ENCODE measurements at places on chromosomes 16 and 17.
A peak's percentile ranks its signal among the peaks of the same experiment; 100 is the strongest.

GRCh38 chr16:54341892-54342776 is 55.5 kb upstream of the IRX3 start:
- DNase-seq, result no peak

GRCh38 chr16:70523743-70524398 is at the start of gene SF3B3:
Gene SF3B3, plus strand, starts transcription at chr16:70523816. Its CDS starts 2,841 bp downstream, at chr16:70526657.
- peak; percentile 61 for DNase-seq

DNA sequence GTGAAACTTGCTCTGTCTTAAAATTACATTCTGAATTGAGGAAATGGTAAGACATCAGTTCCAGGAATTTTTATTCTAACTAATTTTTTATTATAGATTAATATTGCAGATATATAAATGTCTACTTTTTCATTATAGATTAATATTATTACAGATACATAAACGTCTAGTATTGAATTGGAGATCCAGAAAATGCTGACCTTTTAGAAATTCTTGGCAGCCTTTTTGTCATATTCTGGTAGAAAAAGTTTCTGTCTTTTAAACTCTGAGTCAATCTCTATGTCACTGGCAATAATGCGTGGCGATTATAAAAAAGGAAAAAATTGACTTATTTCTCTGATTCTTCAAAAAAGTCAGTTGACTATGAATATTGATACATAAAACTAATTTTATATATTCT is 8.7 kb downstream of the ERCC4 start:
- DNase-seq, result no peak

DNA sequence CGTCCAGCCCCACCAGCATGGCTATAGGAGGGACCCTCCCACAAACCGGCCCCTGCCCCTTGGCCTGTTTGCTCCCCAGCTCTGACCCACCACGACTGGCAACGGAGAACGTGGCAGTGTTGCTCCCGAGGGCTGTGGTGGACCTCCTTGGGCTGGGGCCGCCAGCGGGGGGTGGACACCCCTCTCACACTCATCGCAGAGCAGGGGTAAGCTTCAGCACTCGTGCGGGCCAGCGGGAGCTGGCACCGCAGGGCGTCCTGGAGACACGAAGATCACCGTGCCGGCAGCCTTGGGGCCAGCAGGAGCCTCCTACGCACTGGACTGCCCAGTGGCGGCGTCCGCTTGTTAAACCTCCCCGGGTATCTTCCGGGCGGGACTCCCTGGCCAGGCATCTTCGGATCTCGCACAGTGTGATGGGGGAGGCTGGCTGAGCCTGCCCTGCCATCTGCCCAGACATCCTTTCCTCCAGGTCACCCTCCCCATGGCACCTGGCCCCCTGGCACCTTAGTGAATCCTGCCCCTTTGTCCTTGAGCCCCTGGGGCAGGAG is 53.5 kb downstream of the ABR start:
- DNase-seq, result no peak

GRCh38 chr16:8571061-8571596 is 19.2 kb downstream of the TMEM114 start:
- no peak for DNase-seq

GRCh38 chr17:6509921-6510320 is 46.4 kb downstream of the PITPNM3 start:
- DNase-seq, result no peak

DNA sequence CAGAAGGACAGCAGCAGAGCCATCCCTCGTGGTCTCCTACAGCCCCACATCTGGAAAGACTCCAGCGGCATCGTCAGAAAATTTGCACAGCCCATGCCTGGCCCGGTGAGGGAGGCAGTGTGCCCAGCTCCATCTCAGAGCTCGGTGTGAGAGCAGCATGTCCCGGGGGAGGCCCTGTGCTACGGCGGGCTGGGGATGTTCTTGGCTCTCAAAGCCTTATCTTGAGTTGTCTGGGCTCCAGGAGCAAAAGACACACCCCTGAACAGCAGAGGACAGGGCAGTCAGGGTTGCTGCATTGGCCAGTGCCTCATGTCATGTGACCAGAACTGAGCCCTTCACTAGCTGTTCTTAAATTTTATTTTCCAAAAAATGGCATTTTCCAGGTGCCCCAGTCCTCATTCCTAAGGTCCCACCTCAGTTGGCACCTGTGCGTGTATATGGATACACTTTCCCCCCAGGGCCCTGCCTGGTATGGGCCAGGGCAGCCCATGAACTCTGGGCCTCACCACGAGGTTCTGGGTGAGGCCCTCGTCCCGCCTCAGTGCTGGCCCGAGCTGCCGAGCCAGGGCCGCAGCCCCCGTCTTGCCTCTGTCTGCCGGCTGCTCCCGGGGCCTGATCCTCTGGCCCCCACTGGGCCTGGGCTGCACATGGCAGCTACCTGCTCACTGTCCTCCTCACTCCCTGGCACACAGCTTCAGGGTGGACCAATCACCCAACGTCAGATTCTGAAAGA is 3.0 kb downstream of the NUDT16L1 start:
- DNase-seq, result no peak

DNA sequence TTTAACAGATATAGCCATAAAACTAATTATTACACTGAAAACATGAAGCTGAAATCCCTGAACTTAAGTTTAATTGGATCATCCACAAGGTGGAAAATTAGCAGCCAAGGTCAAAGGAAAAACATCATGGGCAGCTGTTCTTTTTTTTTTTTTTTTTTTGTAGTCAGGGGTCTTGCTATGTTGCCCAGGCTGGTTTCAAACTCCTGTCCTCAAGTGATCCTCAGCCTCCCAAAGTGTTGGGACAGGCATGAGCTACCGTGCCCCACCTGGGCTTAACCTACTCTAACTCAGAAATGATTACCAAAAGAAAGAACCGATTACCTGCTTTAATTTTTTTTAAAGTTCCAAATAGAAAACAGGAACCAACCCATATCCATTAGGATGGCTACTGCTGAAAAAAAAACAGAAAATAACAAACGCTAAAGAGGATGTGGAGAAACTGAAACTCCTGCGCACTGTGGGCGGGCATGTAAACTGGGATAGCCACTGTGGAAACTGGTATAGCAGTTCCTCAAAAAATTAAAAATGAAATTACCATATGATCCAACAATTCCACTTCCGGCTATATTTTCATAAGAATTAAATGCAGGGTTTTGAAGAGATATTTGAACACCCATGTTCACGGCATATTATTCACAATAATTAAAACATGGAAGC is 8.6 kb downstream of the CMC2 start:
- DNase-seq, result no peak

DNA sequence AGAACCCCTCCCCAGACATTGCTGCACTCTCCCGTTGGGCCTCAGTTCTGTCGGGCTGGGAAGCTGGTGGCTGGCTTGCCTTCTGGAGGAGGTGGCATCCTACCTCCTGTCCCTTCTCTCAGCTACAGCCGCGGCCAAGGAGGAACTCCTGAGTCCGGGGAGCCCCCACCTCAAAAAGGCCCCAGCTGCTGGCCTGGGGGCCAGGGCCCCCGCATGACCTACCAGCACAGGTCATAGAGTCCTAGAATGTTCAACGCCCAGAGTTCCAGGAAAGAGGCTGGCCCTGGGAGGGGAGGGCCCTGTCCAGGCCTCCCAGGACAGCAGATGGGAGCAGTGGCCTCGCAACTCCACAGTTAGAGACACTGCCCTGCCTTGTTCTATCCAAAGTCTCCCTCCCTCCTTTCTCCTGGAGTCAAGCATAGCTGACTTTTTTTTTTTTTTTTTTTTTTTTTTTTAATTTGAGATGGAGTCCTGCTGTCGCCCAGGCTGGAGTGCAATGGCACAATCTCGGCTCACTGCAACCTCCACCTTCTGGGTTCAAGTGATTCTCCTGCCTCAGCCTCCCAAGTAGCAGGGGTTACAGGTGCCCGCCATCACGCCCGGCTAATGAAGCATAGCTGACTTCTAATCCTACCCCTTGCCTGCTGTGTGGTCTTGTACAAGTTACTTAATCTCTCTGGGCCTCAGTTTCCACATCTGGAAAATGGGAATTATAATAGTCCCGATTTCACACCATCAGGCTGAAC is 7.1 kb downstream of the CARHSP1 start:
- no peak for DNase-seq

DNA sequence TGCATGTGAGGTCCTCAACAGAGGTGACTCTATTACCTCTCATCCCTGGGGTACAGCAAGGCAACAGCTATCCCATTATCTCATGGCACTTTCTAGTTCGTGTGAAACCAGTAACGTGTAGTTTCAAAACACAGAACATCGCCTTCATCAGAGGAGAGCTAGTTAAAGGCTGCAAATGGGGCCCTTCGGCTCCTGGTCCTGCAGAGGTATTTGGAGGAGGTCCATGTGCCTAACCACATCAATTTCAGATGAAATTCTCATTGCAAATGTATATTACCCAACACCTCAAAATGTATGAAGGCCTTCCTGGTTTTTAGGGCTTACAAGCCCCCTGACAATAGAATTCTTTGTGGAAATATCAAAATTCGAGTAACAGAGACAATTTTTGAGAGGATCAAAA is 95.7 kb upstream of the PSMD7 start:
- no peak for DNase-seq

- DNase-seq, result no peak
Measured at GRCh38 chr16:30874244-30874820, 19.5 kb downstream of the BCL7C start.

DNA sequence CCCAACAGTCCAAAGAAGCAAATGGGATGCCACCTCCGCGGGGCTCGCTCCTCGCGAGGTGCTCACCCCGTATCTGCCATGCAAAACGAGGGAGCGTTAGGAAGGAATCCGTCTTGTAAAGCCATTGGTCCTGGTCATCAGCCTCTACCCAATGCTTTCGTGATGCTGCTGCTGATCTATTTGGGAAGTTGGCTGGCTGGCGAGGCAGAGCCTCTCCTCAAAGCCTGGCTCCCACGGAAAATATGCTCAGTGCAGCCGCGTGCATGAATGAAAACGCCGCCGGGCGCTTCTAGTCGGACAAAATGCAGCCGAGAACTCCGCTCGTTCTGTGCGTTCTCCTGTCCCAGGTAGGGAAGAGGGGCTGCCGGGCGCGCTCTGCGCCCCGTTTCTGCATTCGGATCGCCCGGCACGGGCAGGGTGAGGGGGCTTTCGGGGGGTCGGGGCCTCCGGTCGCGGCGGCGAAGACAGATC is at the start of gene CDH13:
Gene CDH13 (plus strand): TSS at position 179 of the 471 bp plus-strand sequence.
- peak; percentile 56 for DNase-seq

- no peak for DNase-seq
Measured at GRCh38 chr16:89175280-89176146, 4.0 kb downstream of the CDH15 start.

DNA sequence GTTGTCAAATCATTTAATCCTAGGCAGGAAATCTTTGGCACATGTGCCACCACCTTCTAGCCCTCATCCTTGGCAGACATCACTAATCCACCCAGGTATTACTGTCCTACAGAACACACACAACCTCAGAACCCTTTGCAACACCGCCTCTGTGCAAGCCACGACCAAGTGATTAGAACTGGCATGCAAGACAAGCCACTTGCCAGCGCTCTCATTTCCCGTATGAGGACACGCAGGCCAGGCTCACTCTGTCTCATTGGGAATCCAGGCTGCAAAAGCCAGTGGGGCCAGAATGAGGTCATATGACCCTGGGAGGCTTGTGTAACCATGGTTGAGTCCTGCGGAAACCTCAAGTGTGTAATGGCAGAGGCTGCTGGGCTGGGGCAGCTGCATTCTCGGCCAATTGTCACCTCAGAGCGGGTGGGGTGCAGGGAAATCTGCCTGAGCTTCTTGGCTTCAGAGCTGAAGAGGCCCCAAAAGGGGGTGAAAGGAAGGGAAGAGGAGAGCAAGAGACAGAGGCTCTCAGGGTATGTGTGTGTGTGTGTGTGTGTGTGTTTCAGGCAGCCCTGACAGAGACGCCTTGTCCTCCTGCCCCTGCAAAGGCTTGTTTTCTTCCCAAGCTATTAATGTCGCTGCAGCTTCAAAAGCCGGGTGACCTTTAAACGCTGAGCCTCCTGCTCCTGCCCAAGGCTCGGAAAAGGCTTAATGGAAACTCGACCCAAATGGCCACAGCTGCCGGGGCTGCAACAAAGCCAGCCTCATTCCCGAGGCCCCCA is 43.2 kb upstream of the MRPS23 start:
- peak; percentile 85 for DNase-seq

- DNase-seq, result no peak
Measured at GRCh38 chr16:89572485-89573205, 2.9 kb upstream of the CPNE7 start.

DNA sequence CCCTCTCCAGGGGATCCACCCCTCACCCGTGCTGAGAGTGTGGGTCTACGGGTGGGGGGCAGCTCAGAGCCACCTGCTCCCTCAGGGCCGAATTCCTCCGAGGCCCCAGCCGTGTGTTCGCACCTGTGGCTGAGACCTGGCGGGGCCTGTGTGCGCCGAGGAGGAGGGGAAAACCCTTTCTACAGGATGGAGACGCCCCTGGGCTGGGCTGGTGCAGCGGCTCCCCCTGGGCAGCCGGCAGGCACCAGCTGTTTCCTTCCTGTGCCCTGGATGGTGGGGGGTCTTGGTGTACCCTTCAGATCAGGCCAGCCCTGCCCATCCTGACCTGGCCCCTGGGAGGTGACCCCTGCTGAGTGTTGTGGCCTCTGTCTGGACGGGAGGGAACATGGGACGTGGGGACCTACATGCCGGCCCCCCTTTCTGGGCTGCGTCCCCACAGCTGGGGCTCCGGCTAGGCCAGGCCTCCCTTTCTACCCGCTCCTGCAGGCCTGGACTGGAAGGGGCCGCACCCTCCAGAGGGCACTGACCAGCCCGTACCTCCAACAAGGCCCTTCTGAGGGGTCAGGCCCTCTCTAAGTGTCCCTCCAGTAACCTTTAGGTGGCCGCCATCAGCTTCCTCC is 28.3 kb upstream of the PABPN1L start:
- no peak for DNase-seq

- no peak for DNase-seq
Measured at GRCh38 chr16:83136419-83136818, 509.6 kb downstream of the CDH13 start.

DNA sequence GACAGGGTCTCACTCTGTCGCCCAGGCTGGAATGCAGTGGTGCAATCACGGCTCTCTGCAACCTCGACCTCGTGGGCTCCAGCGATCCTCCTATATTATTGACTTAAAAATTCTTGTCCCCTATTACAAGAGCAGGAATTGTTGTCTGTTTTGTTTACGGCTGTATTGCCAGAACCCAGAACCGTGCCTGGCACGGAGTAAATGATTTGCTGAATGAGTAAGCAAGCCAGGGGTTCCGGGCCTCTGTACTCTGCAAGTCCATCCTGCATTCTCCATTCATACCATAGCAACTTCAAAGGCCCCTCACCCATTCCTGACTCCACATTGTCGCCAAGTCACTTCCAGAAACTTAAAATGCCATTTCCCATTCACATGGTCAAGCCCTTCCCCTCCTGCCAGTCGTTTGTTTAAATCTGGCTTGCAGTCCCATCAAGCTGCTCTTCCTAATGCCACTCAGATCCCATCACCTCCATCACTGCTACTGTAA is 6.9 kb downstream of the ADCY9 start:
- DNase-seq, result no peak

DNA sequence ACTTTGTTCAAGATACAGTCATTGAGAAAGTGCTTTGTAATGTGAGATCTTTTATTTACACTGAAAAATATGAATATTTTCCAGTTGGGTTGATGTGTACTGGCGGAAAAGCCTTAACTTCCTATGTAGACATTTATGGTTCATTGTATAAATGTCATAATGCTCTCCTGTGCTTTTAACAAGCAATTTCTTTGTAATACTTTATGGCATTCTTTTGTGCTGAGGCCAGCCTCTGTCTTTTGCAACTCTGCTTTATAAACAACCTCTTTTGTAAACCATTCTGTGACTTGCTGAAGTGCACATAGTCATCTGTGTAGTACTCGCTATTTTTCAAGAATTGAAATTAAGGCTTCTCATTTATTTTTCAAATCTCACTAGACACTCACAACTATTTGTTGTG is 291.2 kb downstream of the CDH11 start:
- DNase-seq, result no peak

- DNase-seq, result no peak
Measured at GRCh38 chr17:31525801-31526549, 134.5 kb downstream of the RAB11FIP4 start.

- DNase-seq, result no peak
Measured at GRCh38 chr16:68235108-68235886, 630 bp downstream of the ESRP2 start.

Measured in HTR-8/SVneo (cell line).